RPMI8226 (cell line): ENCODE measurements at places on chromosomes 4 and X.

- peak; percentile 73 for DNase-seq
These were observed 50.1 kb downstream of the ENPP6 start for GRCh38 chr4:184167576-184167975.

- DNase-seq: no peak
These were observed 17.9 kb upstream of the PDE5A start for GRCh38 chr4:119646347-119647071.

DNA sequence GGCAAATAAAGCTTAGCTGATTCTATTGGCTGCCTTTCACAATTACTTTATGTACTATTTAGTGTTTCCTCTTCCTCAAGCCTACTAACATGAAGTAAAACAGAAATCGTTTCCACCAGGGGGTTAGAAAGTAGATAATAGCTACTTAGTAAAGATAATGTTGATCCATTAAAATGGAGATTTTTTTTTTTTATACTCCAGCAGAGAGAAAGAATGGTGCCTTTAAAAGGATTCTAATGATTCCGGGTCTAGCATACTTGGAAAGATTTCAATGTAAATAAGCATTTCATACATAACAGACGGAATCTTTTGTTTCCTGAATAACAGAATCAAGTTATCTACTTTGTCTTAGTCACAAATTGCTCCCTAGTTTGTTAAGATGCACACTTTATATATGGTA lies 37.1 kb downstream of the GK start:
- no peak for DNase-seq

GRCh38 chrX:78746496-78746895 lies 1.0 kb upstream of the LPAR4 start:
- no peak for DNase-seq

DNA sequence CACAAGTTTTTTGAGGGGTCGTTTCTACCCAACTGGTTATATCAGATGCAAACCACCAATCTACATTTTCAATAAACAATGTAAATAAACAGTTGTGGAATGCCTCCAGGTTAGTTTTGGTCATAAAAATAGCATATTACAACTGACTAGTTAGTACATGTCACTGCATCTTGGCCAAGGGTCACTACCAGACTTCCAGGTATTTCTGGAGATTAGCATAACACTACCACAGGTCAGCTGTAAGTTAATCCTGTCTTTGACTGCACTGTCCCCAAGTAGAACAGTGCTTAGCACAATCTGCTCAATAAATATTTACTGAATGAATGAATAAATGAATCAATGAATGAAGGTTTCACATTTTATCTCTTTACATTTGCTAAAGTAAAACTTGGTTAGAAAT lies 64.4 kb downstream of the TBC1D19 start:
- DNase-seq: no peak

GRCh38 chr4:8852118-8852704 lies 19.4 kb downstream of the HMX1 start:
- DNase-seq: no peak

- DNase-seq: no peak
These were observed 1073.7 kb downstream of the PDHA2 start for GRCh38 chr4:96913441-96914080.

- DNase-seq: no peak
These were observed 92.1 kb downstream of the BMPR1B start for GRCh38 chr4:94849901-94850300.

- DNase-seq: no peak
These were observed 77.3 kb downstream of the FHDC1 start for GRCh38 chr4:153013202-153013977.

DNA sequence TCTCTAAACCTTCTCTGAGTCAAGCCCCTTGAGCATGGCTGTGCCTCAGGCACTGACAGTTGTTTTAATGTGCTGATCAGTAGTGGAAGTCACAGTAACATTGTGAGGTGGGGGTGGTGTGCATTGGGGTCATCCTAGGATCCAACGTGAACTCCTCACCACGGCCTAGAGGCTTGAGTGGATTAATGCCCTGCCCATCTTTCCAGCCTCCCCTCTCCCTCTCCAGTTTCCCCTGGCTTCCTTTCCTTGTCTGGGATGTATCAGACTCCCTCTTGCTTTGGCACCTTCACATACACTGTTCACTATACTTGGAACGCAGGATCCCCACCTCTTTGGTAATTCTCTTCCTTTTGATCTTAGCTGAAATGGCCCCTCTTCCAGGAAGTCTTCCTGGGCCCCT lies 13.3 kb upstream of the PJA1 start:
- no peak for DNase-seq

DNA sequence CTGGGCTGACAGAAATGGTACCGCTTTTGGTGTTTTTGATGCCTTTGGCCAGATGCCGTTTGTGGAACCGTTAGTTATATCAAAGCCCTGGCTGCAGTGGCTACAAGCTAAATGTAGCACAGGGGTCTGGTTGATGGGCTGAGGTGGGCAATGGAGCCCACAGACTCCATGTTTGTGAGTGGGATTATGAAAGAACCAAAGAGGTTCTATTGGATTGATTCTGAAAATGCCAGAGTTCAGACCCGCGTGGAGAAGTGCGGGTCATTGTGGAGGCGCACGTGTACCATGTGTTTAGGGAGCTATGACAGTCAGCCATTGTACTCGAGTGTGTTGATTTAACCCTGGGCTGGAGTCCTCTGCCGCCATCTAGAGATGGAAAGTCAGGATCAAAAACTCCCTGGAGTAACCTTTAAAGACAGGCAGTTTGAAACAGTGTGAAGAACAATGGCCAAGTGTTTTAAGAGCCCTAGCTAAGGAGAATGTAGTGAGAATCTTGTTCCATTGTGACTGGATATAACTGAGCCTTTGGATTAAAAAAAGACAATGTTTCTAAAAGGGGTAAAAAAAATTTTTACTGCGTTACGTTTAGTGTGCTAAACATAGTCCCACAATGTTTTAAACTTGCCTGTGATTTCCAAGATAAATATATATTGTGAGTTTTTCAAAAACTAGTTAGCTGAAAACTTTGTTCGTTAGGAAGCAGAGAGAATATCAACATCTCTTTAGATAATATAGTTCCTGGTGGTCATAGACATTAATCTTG lies 12.7 kb downstream of the ART3 start:
- DNase-seq: peak; percentile 68

DNA sequence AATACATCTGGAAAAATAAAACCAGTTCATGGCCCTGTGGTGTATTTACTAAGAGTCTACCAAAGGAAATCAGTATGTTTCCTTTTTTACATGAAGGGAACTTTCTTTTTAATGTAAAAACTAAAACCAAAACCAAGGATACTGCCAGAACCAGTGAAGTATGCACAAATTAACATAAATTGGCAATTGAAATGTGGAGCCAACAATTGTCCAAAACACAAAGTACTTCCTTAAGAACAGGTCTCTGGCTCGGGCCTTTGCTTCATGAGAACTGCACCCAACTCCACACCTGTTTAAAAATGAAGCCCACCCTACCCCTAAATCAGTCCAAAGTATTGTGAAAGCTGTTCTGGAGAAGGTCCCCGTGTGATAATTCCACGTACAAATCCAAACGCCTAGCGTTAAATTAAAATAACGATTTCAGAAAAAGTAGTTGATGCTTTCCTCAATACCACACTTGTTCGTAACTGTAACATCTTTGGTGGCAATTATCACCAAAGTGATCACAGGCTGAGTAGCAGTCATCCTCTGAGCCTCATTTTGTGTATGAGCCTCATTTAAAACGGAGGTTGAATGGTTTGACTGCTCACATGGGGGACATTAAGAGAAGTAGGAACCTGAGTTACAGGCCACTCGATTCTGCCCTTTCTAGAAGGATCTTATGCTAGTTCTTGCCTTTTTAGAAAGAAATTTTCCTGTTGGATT lies 93.0 kb downstream of the GEMIN8 start:
- DNase-seq: no peak

GRCh38 chr4:32172761-32173160 lies 1452.6 kb downstream of the PCDH7 start:
- no peak for DNase-seq

DNA sequence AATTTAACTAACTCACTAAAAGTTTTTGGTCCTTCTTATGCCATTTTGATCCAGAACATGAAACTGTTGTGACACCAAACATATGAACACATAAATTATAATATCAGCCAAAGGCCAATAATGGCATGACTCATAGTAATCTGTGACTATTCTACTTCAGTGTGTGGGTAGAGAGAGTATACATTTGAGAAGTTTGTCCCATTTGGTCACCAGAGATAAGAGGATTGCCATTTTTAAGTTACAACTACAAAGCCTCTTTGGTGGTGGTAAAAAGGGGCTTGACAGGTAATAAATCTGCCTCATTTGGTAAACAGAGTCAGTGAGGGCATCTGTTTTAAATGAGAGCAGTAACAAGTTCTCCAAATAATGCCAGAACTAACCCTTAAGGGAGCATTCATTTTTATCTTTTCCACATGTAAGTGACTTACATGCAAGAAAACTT lies 117.9 kb downstream of the TBC1D19 start:
- DNase-seq: no peak

DNA sequence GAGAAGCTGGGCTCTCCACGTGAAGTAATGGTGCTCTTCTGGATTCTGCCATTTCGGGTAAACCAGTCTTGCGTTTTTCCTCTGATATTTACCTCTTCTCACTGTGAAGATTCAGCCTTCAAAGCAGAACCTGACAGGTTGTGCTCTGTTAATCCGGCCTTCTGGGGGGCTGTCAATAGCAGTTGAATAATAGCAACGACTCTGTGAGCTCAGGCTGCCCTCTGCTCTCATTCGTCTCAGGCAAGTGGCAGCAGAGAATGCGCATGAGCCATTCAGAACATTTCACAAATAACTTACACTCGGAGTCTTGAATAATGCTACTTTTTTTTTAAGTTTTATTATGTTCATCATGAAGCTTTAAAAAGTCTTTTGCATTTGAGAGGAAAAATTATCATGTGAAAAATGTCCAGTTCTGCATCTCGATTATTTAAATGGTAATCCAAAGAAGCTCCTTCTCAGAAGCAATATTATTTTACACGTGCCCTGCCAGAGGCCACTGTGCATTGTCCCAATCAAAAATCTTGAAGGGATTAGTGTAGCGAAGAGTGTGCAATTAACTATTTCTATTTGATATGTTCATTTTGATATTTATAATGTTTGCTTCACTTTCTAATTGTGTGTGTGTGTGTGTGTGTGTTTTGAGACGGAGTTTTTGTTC lies 354.2 kb upstream of the FAT1 start:
- DNase-seq: no peak

GRCh38 chr4:94689155-94689860 lies 68.4 kb upstream of the BMPR1B start:
- DNase-seq: no peak

- DNase-seq: no peak
These were observed 741 bp downstream of the SPATA18 start for GRCh38 chr4:52051615-52052474.

- DNase-seq: no peak
These were observed 10.9 kb upstream of the WFS1 start for GRCh38 chr4:6258741-6259140.

GRCh38 chrX:136255541-136255940 lies 4.3 kb upstream of the MAP7D3 start:
- no peak for DNase-seq

DNA sequence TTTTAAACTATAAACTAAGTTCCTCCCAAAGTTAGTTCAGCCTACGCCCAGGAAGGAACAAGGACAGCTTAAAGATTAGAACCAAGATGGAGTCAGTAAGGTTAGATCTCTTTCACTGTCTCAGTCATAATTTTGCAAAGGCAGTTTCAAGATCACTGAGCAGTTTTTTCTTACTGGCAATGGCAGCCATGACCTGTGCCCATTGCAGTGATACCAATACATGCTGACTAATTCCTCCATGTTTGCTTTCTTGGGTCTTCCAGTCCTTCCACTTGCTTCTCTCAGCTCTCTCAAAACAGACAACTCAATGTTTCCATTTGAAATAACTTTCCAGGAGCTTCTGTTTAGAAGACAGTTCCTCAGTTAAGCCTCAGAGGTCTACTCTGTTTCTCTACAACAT lies 79.5 kb downstream of the PCDH18 start:
- DNase-seq: no peak

DNA sequence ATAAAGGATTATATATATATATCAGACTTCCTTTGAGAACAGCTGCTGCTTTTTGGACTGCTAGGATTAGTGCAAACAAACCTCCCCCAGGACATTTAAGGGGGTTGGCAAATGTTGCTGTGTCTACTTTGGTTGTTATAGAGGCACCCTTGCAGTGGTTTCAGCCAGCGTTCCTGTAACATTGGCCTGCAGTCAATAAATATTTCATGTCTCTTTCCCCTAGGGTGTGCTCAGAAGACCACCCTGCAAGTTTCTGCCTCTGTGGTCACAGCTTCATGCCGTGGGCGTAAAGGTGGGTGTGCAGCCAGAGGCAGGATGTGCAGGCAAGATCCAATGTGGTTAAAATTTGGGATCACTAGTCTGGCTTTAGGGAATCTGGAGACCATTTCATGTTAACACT lies 28.9 kb downstream of the FGF5 start:
- DNase-seq: no peak

GRCh38 chr4:1416051-1416947 lies 10.1 kb upstream of the NKX1-1 start:
- DNase-seq: peak; percentile 1

DNA sequence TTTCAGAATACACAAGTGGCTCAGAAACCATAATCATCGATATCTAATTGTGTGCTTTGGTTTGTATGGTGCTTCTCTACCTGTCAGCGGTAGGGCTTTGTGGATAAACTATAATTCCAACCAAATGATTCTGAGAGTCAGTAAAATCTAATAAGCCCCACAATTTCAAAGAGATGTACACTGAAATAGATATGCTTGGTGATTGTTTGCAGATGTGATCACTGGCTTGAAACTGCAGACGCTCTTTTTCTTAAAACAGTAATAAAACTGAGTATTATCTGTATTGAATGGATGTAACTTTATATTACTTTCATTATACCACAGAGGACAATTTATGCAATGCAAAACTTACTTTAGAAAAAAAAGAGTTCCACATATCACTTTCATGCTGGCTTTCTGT lies 198.8 kb upstream of the ANXA10 start:
- no peak for DNase-seq

GRCh38 chrX:148984238-148984637 lies 483.8 kb downstream of the AFF2 start:
- no peak for DNase-seq

DNA sequence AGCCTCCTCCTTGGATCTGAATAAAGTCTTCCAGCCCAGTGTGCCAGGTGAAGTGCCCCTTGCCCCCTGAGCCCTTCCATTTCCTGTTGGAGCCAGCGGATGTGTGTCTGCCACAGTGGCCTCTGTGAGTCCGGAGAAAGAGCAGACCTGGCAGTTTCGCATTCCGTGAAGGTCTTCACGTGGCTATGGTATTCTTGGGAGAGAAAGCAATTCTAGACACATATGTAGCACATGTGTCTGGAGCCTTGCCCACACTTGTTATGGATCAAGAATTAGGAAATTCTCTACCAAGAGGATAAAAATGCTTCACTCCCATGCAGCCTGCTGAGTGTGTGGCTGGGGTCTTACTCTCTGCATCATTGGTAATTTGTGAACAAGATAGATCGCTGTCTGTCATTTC lies 130.9 kb downstream of the REPS2 start:
- peak; percentile 79 for DNase-seq

GRCh38 chrX:123905332-123905731 lies 45.5 kb downstream of the XIAP start:
- DNase-seq: no peak

GRCh38 chr4:36870121-36870520 lies 374.4 kb upstream of the NWD2 start:
- DNase-seq: no peak
